Hair follicle dermal papilla cell (primary cell): ENCODE measurements at places on chromosomes 2 and 18. TPM values are rescaled to one million over a fixed set of nuclear protein-coding genes. Genes with fewer than 3 reads are reported as not detected.

AGXT gene
- total RNA-seq: not detected in 2 replicates

DLGAP1 gene
- under 0.01 and 0.36 TPM in 2 replicates for total RNA-seq

BCL2 gene
- total RNA-seq: 1.8 and 3.7 TPM in 2 replicates

VAMP5 gene
- total RNA-seq: 32.5 and 59.5 TPM in 2 replicates

AQP12A gene
- not detected in 2 replicates for total RNA-seq

SERPINE2 gene
- 732 and 819 TPM in 2 replicates for total RNA-seq

CDH2 gene
- 1.3 and 3.6 TPM in 2 replicates for total RNA-seq

ATP8B1 gene
- 52.8 and 63.3 TPM in 2 replicates for total RNA-seq

INO80B gene
- total RNA-seq: 12.8 and 23.1 TPM in 2 replicates

STPG4 gene
- 0.49 TPM in 2 replicates for total RNA-seq

LHCGR gene
- not detected in 2 replicates for total RNA-seq

NTSR2 gene
- total RNA-seq: not detected in 2 replicates

HTR2B gene
- total RNA-seq: 0.49 and 0.61 TPM in 2 replicates

ALPG gene
- total RNA-seq: not detected in 2 replicates

COL3A1 gene
- total RNA-seq: 2,590 and 3,798 TPM in 2 replicates

GCG gene
- not detected in 2 replicates for total RNA-seq

POTEI gene
- total RNA-seq: not detected in 2 replicates

PIEZO2 gene
- 49.3 and 57.1 TPM in 2 replicates for total RNA-seq

ELOA2 gene
- not detected in 2 replicates for total RNA-seq

MRO gene
- 0.16 and 0.73 TPM in 2 replicates for total RNA-seq

ROCK2 gene
- 58.9 and 80.3 TPM in 2 replicates for total RNA-seq

CCDC68 gene
- total RNA-seq: 3.6 and 3.9 TPM in 2 replicates
